ENCODE measurements at places on chromosomes 5 and 9.

- no peak for DNase-seq
Observed at GRCh38 chr5:145500710-145501109, 334.4 kb downstream of the PRELID2 start.

DNA sequence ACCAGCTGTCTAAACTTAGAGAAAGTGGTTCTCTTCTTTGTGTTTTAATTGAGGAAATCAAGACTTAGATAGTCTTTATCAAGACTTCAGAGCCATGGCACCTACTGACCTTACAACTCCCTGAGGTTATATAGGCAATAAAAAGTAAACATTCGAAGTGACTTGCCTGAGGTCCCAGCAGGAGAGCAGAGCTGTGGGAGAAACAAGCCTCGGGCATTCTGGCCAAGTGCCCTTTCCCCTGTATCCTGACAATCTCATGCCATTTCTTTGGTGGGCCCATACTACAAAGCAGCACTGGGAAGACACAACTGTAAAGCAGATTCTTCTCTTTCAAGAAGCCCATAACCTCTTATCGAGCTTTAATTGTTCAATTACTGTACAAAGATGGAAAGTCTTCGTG, 23.1 kb downstream of the FREM1 start:
- no peak for DNase-seq

- DNase-seq: no peak
Observed at GRCh38 chr5:150441813-150442698, 7.5 kb downstream of the RPS14 start.

DNA sequence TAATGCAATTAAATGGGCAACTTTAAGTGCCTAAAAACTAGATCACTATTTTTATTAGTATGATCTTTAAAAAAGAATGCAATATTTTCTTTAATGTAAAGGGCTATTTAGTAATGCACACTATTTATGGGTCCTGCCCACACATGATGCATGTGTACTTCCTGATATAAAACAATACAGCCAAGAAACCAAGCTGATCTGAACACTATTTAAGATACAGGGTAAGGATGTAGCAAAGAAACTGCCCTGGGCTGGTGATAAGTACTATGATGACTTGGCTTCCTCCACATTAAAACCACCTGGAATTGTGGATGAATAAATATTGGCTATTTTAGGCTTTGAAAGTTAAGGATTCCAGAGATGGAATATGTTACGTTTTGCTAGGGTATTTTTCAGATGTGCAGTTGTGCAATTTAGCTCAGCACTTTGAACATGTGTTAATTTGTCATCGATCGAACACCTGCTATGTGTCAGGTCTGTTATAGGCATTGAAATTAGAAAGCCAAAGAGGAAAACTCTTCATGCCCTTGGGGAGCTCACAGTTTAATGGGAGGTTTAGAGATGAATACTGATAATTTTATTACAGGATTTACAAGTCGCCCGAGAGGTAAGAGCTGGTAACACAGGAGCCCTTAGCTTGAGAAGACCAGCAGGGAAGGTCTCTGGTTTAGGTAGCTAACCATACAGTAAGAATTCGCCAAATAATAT, 276.7 kb downstream of the PLK2 start:
- no peak for DNase-seq

DNA sequence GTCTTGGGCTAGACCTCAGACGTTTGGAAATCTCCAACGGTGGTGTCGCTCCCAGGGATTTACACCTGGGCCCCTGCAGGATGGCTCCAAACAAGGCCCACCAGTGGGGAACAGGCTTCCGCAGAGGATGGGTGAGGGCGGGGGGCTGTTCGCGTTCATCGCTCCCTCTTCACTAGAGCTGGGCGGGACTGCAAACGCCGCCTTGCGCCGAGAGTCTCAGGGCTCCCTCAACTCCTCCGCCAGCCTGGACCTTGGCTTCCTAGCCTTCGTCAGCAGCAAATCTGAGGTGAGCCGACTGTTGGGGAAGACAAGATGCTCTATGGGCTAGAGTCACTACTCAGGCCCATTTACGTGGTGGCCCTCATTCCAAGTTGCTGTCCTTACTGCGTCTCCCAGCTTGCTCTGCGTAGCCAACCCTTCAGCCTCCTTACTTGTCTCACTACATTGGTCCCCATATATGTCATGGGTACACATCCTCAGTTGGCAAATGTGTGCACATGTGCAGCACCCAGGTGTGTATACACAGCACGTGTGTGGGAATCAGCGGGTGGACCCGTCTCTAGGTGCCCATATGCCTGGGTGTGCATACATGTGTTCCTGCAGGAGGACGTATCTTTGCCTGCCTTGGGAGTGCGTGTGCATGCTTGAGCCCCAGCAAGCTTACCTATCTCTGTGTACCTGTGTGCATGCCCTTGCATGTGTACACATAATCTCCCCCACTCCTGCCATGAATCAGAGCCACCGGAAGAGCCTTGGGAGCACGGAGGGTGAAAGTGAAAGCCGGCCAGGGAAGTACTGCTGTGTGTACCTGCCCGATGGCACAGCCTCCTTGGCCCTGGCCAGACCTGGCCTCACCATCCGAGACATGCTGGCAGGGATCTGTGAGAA, 10.5 kb downstream of the RGS14 start:
- DNase-seq: no peak
